Fibroblast of gingiva (primary cell): ENCODE measurements at places on chromosomes 13 and 19.

GRCh38 chr19:14056741-14057356, 5.0 kb downstream of the PALM3 start:
- no peak for DNase-seq

DNA sequence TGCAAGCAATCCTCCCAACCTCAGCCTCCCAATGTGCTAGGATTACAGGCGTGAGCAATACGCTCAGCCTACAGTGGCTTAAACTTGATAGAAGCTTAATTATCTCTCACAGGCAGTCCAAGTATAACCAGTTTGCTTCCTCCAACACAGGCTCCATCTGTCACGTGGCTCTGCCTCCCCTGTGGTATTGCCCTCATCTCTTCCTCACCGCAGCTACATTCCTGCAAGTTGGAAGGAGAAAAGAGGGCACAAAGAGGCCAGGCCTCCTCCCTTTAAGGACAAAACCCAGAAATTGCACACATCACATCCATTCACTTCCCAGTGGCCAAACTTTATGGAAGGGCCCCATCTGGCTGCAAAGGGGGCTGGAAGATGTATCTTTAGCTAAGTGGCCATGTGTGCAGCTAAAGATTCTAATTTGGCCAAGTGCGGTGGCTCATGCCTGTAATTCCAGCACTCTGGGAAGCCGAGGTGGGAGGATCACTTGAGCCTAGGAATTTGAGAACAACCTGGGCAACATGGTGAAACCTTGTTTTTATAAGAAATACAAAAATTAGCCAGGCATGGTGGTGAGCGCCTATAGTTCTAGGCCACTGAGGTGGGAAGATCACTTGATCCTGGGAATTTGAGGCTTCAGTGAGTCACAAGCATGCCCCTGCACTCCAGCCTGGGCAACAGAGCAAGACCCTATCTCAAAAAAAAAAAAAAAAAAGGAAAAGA, 3.1 kb upstream of the SDHAF1 start:
- DNase-seq: no peak

- no peak for DNase-seq
Observed at GRCh38 chr13:40897053-40897452, 107.6 kb downstream of the SLC25A15 start.

- DNase-seq: no peak
Observed at GRCh38 chr13:22940090-22940710, 240.6 kb upstream of the SGCG start.

DNA sequence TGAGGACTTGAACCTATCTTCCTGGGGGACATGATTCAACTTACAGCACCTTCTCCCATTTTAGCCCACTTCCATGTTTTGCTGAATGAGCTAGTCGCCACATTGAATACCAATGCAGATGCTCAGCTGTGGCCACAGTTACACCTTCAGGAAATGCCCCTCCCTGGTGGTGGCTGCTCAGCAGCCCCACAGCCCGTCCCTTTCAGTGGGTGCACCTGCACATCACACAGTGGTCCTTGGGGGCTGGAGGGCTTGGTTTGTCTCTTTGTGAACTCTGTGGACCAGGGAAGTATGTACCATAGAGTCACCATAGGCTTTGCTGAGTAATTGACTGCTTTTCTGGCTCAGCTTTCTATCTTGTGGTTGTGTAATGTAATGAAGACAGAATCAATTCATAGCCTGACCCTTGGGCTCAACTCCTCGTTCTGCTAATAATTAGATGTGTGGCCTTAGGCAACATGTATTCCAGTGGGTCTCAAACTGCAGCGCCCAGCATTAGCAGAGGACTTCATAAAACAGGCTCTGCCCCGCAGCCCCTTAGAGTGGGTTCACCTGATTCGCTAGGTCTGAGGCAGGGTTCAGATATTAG, 48.1 kb upstream of the FARP1 start:
- DNase-seq: no peak

DNA sequence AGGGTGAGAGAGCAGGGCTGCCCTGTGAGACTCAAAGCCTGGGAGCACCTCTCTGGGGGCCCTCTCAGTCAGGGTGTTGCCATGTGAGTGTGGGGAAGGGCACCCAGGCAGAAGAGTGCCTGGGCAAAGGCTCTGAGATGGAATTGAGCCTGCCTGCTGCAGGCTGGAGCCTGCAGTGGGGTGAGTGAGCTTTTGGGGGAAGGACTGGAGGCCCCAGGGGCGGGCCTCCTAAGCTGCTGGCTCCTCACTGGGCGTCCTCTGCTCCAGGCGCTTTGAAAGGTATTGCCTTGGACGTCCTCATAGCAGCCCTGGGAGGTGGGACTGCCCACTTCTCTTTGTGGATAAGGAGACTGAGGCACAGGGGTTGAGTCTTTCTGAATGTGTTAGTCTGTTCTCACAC, 60.3 kb downstream of the ARHGEF7 start:
- no peak for DNase-seq

- DNase-seq: no peak
Observed at GRCh38 chr19:42005504-42005903, 11.5 kb upstream of the ATP1A3 start.

- peak; percentile 25 for DNase-seq
Observed at GRCh38 chr13:59337070-59337469, 826.7 kb downstream of the DIAPH3 start.

- no peak for DNase-seq
Observed at GRCh38 chr19:58067240-58067912, 8.3 kb downstream of the ZNF135 start.

DNA sequence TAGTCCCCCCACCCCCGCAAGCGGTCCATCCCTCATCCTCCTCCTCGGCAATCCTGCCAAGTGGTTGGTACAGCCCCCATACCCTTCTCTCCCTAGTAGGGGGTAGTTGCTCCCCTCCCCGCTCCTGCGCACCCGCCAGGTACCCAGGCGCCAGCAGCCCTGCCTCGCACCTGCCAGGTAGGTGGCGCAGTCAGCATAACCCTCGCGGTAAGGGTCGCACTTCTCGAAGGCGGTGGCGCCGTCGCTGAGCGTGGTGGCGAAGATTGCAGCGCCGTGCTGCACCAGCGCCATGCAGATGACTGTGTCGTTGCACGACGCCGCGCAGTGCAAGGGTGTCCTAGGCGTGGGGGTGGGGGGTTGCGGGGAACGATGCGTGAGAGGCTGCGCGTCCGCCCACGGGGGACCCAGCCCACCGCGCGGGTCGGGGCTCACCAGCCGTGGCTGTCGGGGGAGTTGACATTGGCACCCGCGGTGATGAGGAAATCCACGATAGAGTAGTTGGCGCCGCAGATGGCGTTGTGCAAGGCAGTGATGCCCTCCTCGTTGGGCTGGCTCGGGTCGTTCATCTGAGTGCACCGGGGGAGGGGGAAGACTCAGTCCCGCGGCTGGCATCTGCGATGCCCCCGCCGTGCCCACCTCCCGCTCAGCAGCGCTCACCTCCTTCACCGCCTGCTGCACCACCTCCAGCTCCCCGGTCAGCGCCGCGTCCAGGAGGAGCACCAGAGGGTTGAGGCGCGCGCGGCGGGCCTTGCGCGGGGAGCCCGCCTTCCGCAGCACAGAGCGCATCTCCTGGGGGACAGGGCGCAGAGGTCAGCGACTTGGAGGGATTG, 15.2 kb upstream of the ERCC2 start:
- no peak for DNase-seq

DNA sequence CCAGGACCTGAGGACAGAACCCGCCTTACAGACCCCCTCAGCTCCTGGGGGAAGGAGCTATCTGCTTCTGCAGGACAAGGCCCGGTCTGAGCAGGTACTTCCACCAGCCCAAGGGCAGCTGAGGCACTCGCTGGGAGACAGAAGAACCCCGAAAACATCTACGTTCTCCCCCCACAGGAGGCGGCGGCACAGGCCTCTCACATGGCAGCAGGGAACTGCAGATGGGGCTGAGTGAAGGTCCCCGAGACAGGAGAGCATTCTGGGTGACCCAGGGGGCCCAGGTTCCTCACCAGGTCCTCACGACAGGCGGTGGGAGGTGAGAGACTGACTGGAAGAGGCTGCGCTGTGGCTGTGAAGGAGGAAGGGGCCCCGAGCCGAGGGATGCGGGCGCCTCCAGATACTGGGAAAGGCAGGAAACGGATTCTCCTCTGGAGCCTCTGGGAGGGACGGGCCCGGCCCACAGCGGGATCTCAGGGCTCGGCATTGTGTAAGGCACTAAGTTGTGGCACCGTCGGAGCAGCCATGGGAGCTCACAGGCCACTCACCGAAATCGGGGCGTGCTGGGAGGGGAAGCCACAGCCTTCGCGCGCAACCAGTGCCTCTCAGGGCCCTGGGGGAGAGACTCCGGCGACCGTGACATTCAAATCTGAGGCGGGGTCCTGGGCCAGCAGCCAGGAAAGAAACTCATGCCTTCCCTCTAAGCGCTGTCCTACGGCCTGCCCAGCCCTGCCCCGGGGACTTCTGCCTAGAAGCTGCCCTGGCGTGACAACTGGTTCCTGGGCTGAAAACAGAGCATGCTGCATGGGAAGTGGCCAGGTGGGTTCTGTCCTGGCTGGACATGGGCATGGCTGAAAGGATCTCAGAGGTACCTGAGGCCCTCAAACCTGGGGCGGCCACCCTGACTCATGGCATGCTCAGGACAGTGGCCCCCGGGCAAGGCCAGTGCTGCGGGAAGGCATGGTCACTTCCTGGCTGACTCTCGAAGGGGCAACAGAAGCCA, 14.0 kb downstream of the RPL36 start:
- DNase-seq: no peak

DNA sequence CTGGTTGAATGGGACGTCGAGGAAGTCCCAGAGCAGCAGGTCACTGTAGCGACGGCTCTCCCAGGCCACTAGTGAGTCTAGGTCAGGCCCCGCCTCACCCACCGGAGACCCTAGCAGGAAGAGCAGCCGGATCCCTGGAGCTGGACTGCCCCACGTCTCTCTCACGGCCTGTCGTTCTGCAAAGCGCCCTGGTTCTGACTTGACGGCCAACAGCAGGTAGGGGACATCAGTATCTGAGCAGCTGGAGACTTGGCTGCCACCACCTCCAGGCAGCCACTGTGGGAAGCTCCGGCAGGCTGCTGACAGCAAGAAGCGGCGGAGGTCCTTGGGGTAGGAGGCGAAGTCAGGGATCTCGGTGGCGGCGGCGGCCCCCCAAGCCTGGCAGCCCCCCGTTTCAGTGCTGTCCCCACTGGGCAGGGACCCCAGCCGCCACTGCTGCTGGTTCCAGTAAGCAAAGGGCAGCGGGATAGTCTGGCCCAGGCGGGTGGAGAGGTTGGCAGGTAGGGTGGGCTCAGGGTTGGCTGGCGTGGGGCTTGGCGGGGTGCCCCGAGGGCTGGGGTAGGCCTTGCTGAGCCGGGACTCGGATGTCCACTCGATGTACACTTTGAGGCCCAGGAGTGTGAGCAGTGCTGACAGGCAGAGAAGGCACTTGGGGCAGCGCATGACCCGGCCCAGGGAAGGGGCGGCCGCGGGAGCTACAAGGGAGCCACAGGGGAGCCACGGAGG, 895 bp downstream of the B3GNT8 start:
- DNase-seq: no peak

DNA sequence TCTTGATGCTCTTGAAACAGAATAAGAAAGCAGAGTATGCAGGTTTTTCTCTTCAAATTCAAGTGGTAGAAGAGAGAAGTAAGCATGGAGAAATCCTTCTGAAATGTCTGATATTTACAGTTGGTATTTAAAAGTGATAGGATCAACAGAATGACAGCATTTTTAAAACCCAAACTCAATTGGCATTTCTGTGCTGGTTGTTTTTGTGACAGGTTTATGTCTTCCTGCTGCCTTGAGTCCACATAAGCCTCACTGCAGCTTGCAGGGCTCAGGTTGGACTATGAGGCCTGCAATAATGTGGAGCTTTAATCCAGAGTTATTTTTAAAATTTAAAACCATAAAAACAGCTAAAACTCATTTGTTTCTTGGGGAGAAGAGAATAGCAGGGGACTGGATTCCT, 105.1 kb downstream of the ZAR1L start:
- no peak for DNase-seq

- no peak for DNase-seq
Observed at GRCh38 chr13:76976490-76976889, 15.4 kb upstream of the CLN5 start.

DNA sequence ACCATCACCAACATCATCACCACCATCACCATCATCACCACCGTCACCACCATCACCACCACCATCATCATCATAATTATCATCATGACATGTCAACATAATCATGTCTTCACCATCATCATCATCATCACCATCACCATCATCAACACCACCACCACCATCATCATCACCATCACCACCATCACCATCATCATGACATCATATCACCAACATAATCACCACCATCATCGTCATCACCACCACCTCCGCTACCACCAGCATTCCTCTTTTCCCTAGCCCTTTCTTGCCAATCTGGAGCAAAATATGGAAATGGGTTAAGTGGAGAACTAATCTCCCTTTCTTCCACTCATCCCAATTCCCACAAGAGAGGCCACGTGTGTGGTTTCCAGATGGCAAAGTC, 1.1 kb upstream of the TTYH1 start:
- no peak for DNase-seq

DNA sequence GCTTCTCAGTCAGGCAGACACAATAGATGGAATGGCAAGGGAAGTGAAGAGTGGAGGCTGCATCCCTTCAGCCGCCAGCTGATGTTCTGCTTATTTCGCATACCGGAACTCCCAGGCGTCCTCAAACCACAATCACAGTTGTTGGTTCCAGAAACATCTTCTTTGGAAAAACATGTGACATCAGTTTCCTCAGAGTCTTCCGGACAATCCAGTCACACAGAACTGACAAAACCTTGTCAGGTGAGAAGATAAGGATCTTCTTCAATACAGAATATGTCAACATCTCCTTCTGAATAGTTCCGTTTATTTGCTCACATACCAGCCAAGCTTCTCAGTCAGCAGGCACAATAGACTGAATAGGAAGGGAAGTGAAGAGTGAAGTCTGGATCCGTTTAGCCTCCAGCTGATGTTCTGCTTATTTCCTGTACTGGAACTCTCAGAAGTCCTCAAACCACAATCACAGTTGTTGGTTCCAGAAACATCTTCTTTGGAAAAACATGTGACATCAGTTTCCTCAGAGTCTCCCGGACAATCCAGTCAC, 45.1 kb upstream of the CEACAM21 start:
- no peak for DNase-seq

- no peak for DNase-seq
Observed at GRCh38 chr19:7918615-7919421, 1.3 kb upstream of the SNAPC2 start.

DNA sequence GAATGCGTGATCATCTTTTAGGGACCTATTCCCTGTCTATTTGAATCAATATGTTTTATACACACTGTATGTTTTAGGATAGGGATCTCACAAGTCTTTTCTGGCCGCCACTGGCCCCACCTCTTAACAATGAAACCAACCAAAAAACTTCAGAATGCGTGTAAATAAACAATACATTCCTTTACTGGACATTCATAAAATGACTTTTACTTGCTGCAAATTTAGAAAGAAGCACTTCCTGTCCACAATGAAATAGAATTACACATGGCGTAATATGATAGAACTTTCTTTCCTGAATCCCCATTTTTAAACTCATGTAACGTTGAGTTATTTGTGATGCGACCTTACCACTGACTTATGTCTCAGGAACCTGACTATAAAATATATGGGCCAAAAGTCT, 233.6 kb downstream of the SLITRK6 start:
- peak; percentile 70 for DNase-seq

GRCh38 chr19:3024870-3025548, 4.1 kb downstream of the TLE2 start:
- DNase-seq: no peak
